Activated CD4-positive, CD25-positive, alpha-beta regulatory T cell treated with anti-CD3 and anti-CD28 coated beads, Interleukin-2, amount 50 U/mL, for 72 hours (primary cell): ENCODE measurements at places on chromosomes 11 and 22.

GRCh38 chr11:34449013-34449412 lies 10.3 kb downstream of the CAT start:
- DNase-seq: no peak

- DNase-seq: no peak
These were observed 9.7 kb downstream of the SRSF8 start for GRCh38 chr11:95076416-95076815.

- no peak for DNase-seq
These were observed 99.9 kb downstream of the MED15 start for GRCh38 chr22:20607157-20607907.

DNA sequence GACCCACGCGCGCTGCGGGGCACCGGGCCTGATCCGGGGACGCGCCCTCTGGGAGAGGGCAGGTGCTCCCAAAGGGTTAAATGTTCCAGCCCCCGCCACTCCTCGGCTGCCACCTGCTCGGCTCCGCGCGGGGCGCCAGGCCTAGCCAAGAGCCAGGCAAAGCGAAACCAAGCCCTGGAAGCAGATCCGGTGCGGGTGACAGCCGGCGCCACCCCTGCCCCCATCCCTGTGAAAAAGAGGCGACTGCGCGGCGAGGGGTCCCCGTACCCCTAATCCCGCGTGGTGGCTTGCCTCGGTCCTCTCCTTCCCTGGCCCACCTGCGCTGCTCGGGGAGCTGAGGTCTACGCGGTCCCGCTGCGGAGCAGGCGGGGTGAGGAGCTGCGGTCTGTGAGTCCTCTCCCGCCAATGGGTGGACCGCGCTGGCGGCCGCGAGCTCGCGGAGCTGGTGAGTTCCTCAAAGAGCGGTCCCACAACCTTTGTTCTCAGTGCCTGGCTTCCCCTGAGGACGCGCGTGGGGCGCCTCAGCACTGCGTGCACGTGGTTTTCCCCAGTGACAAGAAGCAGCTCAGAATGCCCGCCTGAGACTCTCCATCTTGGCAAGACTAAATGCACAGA lies at the start of gene ME3:
TSS of gene ME3 (minus strand) at position 610 of the 615 bp plus-strand sequence.
- peak; percentile 36 for DNase-seq

DNA sequence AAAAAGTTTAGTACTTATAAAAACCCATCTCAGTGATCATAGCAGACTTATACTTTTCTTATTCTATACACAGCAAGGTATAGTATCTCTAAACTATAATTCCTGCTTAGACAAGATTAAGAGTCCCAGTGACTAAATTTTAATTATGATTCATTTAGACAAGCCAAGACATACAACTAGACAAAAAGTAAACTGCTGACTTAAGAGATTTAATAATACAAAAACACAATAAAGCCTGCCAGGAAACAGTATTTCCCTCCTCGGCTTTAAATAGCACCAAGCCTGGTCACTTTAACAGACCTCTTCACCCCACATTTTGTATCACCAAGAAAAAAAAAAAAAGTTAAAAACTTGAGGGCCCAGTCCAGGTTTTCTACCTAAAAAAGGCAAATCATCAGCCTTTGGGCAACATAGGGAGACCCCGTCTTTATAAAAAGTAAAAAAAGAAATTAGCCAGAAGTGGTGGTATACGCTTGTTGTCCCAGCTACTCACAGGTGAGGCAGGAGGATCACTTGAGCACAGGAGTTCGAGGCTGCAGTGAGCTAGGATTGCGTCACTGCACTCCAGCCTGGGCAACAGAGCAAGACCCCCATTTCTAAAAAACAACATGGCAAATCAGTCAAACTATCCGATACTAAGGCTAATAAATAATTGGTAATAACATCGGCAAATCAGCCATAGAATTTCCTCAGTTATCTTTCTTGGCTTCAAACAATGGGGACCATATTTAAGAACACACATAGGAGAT lies 53.8 kb downstream of the SIK3 start:
- DNase-seq: no peak

GRCh38 chr11:17449158-17449557 lies 27.5 kb downstream of the ABCC8 start:
- no peak for DNase-seq

DNA sequence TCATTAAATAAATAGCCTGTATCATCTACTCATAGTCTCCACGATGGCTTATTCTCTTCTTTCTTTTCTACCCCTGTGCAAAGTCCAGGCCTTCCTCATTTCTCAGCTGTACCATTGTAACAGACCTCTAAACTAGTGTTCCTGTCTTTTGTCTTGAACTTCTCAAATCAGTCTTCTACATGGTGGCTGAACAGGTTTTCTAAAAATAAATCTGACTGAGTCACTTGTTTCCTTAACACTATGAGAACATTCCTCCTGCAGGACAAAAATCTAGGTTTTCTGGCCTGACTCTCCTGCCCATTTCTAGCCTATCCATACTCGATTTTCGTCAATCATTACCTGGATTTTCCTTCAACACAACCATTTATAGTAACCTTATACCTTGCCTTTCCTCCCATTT lies 1080.8 kb upstream of the TENM4 start:
- no peak for DNase-seq

- no peak for DNase-seq
These were observed 7.1 kb downstream of the USP18 start for GRCh38 chr22:18156878-18157713.

DNA sequence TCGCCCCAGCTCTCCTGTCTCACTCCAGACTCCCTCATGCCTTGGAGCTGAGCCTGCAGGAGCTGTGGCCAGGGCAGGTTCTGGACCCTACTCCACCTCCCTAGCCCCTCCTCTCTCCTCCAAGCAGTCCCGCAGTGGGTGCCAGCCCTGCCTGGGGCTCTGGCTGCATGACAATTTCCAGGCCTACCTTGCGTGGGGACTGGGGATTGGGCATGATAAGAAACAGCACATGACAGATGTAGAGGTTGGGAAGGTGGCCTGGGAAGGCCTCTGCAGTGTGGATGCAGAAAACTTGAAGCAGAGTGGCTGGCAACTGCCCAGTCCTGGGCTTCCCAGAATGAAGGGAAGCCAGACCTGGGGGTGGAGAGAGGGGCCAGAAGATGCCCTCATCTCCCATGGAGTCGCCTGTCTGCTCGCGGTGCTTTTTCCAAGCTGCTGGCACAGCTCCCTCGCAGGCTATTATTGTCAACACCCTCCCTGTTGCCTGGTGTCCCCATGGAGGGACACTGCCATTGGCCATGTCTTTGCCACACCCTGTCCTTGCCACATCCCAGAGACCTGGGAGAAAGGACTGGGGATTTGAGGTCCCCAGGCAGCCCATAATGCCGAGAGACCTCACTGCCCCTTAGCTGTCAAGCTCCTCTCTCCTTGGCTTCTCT lies 48.9 kb upstream of the CDON start:
- no peak for DNase-seq
